SK-MEL-5 (cell line): ENCODE measurements at places on chromosomes 3 and 15.

- DNase-seq, result peak; percentile 25
These were observed 66.6 kb upstream of the IGF1R start for GRCh38 chr15:98581715-98582114.

DNA sequence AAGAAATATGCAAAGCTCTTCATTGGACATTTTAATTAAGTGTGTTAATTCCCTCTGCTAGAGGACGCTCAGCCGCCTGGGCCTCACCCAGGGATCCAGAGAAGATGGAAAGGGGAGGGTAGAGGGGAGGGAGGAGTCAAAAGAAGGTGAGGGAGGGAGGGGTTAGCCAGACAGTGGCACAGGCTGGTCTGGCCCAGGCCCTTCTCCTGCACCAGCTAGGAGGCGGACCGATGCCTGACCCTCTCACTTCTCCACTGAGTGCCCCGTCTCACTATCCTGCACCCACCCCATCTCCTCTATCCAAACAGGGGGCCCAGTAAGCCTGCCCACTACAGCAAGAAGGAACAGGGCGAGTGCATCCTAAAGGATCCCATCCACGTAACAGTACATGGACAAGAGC lies 22.9 kb downstream of the RAB6B start:
- DNase-seq, result no peak

GRCh38 chr3:106447723-106448301 lies 579.0 kb upstream of the CBLB start:
- no peak for DNase-seq

DNA sequence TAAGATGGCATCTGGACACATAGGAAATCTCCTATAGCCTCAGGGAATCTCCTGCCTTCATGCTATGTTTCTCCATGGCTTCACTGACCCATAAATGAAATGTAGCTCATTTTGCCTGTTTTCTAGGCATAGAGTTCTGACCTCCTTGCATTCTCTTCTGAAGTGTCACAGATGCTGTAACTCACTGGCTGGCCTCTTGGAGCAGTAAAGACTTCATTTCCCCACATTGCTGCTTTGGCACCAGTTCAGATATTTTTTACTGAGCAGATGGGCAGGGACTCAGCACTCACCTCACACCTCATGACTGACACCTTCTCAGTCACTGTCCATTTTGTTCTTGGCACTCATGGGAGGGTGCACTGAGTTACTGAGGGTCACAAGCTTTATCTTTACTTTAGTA lies 286.7 kb upstream of the TGFBR2 start:
- peak; percentile 79 for DNase-seq

DNA sequence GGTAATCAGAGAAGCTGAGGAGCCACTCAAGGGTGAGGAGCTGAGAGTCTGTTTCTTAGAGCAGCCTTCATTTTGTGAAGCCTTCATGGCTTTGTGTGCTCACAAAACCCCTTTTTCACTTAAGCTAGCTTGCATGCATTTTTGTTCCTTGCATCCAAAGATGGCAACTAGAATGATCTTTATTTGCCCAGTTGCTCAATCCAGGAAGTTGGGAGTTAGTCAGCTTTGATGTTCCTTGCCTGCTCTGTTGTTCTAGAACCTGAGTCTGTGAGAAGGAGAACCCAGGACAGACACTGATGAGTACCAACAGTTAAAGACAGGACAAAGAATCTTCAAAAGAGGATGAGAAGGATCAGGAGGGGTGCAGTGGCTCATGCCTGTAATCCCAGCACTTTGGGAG lies 81.8 kb downstream of the IL20RB start:
- no peak for DNase-seq

GRCh38 chr3:150739200-150739863 lies 23.6 kb downstream of the SIAH2 start:
- no peak for DNase-seq

GRCh38 chr3:173889596-173889995 lies 492.1 kb downstream of the NLGN1 start:
- no peak for DNase-seq

DNA sequence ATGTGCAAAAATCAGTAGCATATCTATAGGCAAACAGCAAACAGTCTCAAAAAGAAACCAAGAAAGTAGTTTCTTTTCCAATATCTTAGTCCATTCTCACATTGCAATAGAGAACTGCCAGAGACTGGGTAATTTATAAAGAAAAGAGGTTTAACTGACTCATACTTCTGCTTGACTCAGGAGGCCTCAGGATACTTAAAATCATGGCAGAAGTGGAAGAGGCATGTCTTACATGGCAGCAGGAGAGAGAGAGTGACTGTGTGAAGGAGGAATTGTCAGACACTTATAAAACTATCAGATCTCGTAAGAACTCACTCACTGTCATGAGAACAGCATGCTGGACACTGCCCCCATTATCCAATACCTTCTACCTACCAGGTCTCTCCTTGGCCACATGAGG lies 327.9 kb upstream of the EPHA3 start:
- DNase-seq, result no peak

DNA sequence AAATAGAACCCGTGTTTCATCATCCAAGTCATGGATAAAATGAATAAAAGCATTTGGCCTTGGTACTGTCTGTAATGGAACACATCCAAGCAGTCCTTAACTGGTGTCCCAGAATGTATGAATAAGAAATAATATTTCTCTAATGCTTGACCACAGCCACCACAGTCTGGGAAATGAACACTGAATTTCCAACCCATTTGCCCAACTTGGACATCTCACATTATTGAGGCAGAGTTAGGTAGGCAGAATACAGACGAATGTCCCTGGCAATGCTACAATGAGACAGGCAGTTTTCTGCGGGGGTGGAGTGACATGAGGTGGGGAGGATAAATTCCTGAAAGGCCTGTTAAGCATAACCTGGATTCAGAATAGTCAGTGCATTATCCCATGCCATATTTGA lies 245.7 kb downstream of the ZIC1 start:
- no peak for DNase-seq

DNA sequence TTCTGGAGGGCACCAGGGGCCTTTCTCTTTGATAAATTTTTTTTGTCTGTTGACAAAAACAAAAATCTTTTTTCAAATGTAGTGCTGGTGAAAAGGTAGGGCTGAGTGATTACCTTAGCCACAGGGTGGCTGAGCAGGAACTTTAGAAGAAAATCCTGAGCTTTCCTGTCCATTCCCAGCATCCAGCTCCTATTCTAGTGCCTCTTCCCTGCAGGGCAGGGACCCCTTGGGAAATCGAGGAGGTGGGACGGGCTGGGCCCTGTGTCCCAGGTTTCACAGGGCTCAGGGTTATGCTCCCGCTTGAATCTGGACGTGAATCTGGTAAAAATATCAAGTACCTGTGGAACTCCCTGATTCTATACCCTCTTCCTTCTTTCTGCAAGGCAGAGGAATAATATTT lies 31.7 kb downstream of the EDEM1 start:
- no peak for DNase-seq

DNA sequence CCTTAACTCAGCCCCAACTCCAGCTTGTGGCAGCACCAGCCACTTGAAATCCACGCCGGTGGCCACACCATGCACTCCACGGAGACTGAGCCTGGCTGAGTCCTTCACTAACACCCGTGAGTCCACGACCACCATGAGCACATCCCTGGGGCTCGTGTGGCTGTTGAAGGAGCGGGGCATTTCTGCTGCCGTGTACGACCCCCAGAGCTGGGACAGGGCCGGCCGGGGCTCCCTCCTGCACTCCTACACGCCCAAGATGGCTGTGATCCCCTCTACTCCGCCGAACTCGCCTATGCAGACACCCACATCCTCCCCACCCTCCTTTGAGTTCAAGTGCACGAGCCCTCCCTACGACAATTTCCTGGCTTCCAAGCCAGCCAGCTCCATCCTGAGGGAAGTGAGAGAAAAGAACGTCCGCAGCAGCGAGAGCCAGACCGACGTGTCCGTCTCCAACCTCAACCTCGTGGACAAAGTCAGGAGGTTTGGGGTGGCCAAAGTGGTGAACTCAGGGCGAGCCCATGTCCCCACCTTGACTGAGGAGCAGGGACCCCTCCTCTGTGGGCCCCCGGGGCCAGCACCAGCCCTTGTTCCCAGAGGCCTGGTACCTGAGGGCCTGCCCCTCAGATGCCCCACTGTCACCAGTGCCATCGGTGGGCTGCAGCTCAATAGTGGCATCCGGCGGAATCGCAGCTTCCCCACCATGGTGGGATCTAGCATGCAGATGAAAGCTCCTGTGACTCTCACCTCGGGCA lies 42.9 kb downstream of the CCK start:
- DNase-seq, result no peak

DNA sequence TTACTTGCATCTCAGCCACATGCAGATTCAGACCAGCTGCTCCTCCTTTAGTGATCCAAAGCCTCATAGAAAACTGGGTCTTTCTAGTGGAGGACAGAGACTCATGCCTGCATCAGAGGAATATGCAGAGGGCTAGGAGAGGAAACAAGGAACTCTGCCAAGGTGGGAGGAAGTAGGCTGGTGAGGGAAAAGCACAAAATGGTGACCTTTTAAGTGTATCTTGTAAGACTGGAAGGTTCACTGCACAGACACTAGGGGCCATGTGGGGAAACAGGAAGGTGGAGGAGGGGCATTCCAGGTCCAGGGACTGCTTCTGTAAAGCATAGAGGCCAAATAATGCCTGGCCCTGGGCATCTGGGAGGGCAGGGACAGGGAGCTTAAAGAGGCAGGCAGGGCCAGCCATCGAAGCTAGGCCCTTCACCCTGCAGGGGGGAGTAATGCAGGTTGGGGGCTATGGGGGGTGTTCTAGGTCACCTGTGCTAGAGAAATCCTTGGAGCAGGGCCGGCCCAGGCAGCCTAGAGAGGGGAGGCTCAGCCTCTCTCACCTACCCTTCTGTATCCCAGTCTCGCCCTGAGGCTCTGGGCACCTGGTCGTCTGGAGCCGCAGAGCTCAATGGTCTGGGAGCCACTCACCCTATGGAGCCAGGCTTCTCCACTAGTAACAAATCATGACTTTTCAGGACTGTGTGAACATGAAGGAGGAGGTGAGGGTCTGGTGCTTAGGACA lies 117.7 kb downstream of the DNAJB8 start:
- DNase-seq, result peak; percentile 7

DNA sequence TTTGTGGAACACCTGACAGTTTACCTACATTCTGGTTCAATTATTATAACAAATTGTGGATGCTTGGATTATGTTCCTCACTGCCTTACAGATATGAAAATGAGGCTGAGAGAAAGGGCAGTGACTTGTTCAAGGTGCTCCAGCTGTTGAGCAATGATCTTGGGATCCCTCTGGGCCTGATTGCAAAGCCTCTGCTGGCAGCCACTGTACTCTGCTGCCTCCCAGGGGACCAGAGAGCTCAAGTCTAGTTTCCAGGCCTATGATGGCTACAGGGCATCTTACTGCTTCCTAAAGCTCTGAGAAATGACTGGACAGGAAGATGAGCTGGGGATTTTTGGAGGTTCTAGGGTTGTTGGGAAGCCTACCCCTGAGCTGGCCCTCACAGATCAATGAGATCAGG lies 2.3 kb upstream of the SHC4 start:
- DNase-seq, result peak; percentile 76

DNA sequence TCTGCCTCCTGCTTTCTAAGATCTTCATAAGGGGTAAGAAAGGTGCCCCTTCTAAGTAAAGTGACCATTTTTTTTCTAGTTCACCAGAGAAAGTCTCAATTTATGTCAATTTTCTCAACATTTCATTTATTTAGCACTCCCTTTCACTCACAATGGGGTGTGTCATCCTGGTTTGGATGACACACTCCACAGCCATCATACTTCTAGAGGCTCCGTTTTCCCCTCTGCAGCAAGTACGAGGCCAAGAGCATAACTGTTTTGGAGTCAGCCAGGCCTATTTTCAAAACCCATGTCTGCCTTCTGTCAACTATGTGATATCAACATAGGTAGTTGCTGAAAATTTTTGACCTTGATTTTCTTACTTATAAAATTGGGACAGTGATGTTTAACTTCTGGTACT lies 703.2 kb downstream of the NLGN1 start:
- DNase-seq, result no peak

- DNase-seq, result no peak
These were observed 177.9 kb downstream of the SATB1 start for GRCh38 chr3:18247139-18247695.

DNA sequence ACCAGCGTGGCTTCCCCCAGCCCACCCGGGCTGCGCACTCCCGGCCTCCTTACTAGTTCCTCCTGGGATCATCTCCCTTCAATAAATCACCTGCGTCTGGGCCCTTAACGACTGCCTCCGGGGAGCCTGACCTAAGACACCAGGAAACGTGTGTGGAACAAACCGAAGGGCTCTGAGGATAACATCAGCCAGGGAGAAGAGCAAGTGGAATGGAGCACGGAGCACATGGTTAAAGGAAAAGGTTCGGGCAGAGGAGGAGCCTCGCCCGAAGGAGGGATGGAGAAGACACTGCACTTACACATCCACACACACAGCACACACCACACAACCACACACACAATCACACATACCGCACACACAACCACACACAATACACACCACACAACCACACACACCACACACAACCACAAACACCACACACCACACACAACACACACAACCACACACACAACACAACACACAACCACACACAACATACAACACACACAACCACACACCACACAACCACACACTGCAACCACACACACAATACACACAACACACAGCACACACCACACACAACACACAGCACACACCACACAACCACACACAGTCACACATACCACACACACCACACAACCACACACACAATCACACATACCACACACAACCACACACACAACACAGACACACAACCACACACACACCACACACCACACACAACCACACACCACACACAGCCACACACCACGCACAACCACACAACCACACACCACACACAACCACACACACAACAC lies 24.7 kb downstream of the CPN2 start:
- no peak for DNase-seq

DNA sequence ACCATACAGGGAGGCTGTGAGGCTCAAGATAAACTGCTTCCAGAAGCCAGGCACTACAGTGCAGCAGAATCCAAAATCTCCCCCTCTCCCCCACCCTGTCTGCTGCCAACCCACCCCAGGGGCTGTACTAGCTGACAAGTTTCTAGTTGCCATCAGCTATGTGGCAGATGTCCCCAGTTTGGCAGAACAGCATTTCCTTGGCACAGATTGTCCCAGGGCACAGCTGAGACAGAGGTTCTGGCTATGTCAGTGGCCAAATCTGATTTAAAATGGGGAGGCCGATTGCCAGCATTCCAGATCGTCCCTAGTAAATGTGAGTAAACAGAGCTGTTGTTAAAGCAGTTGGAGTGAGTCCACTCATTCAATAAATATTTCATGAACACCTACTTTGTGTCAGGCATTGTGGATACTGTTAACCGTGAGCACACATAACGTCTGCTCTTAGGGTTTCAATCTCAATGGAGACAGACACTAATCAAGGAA lies 28.0 kb upstream of the CCDC174 start:
- DNase-seq, result no peak

DNA sequence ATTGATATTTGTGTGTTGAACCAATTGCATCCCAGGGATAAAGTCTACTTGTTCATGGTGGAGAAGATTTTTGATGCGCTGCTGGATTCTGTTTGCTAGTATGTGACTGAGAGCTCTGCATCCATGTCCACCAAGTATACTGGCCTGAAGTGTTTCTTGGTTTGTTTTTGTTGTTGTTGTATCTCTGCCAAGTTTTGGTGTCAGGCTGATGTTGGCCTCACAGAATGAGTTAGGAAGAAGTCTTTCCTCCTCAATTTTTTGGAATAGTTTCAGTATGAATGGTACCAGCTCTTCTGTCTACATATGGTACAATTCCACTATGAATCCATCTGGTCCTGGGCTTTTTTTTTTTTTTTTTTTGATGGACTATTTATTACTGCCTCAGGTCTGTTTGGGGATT lies 50.9 kb upstream of the OSTN start:
- no peak for DNase-seq

- DNase-seq, result no peak
These were observed 301.8 kb upstream of the SEMA6D start for GRCh38 chr15:47415539-47415971.

GRCh38 chr3:56413911-56414310 lies 54.4 kb downstream of the ERC2 start:
- DNase-seq, result no peak
